ENCODE measurements at places on chromosomes 2 and 18. TPM values are rescaled to one million over a fixed set of nuclear protein-coding genes. Genes with fewer than 3 reads are reported as not detected.

Gene SH3BP4
- 4.4 TPM for polyA plus RNA-seq

Gene FBXO48
- 0.44 TPM for polyA plus RNA-seq

Gene NIF3L1
- 23.3 TPM for polyA plus RNA-seq

Gene L3MBTL4
- polyA plus RNA-seq: 1.8 TPM

Gene RGPD3
- 0.12 TPM for polyA plus RNA-seq

Gene TRAK2
- 5.2 TPM for polyA plus RNA-seq
